Activated CD8-positive, alpha-beta T cell treated with anti-CD3 and anti-CD28 coated beads, Interleukin-2, amount 10 ng/mL, durations not matched to agents 7 days and 5 days (primary cell): ENCODE measurements at places on chromosomes 3 and 15.

GRCh38 chr3:160170409-160171370 lies 54.5 kb upstream of the C3orf80 start:
- DNase-seq = no peak
- peaks cover 12% of the 10 kb centered on the region for H3K27me3 ChIP-seq
- no peak overlapping the region for H3K27ac ChIP-seq
- H3K36me3 ChIP-seq = no peaks in the 10 kb centered on the region

DNA sequence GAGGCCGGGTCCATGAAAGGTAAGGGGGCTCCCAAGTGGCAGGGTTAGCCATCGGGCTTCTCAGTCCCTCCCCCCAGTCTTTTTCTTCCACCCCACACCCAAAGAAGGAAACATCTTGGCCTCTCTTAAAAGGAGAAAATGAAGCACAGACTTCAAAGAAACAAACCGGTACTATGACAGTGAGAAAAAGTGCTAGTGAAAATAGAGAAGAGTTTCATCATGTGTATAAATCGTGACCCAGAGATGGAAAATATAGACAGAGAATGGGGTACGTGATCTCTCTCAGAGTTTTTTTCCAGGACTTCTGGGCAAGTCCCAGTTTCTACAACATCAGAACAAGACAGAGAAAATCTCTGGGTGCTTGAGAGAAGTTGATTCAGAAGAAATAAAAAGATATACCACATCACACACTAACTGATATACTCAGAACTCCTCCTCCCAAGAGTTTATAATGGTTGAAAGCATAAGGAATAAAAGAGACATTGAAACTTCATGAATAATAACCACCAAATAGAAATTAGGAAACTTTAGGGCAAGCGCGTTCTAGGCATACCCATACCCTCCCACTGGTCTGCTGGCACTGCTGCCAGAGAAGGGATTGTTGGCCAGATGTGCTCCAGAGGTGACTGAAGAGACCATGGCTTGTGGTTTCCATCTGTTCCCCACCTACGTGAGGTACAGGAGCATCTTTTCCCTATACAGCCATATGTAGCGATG lies 318.9 kb upstream of the CHRM5 start:
- no peaks in the 10 kb centered on the region for H3K4me1 ChIP-seq
- H3K36me3 ChIP-seq = no peaks in the 10 kb centered on the region
- no peaks in the 10 kb centered on the region for H3K27me3 ChIP-seq
- no peak for DNase-seq

DNA sequence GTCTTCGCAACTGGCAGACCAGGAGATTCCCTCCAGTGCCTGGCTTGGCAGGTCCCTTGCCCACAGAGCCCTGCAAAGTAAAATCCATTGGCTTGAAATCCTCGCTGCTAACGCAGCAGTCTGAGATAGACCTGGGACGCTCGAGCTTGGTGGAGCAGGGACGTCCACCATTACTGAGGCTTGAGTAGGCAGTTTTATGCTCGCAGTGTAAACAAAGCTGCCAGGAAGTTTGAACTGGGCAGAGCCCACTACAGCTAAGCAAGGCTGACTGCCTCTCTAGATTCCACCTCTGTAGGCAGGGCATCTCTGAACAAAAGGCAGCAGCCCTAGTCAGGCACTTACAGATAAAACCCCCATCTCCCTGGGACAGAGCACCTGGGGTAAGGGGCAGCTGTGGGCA lies 205.0 kb upstream of the MME start:
- H3K27me3 ChIP-seq = no peaks in the 10 kb centered on the region
- H3K36me3 ChIP-seq = no peaks in the 10 kb centered on the region
- DNase-seq = no peak
- no peak overlapping the region for H3K4me3 ChIP-seq
- H3K4me1 ChIP-seq = no peaks in the 10 kb centered on the region

DNA sequence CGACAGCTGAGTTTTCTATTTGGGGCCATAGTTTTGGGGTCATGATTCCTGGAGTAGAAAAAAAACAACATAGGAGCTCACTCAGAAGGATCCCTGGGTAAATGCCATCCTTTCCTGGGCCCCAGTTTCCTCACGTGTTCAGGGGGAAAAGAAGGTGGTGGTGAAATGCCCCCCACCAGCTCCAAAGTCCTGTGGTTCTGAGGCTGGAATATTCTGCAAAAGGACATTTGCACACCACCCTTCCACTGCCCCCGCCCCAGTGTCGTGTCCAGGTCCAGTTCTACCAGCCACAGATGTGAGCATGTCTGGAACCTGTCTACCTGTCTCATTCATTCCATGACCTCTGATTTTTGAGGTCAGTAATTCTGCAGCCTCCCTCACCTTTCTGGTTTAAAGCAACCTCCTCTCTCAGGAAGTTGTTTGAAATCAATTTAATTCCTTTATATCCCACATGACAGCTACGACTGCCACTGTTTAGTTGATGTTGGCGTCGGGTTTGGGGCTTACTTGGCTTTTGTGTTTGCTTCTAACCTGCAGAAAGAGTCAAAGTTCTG lies 82.1 kb downstream of the SMAD3 start:
- DNase-seq = no peak
- H3K4me1 ChIP-seq = peaks cover 75% of the 10 kb centered on the region
- H3K27me3 ChIP-seq = no peaks in the 10 kb centered on the region
